ENCODE measurements at places on chromosomes 3 and 15. TPM values are rescaled to one million over a fixed set of nuclear protein-coding genes. Genes with fewer than 3 reads are reported as not detected.

The ZNF592 gene
- polyA plus RNA-seq, result 7.5 TPM

The TRPM1 gene
- not detected for polyA plus RNA-seq

The EPHB3 gene
- polyA plus RNA-seq, result 1.6 TPM

The CNBP gene
- polyA plus RNA-seq, result 412 TPM
